Keratinocyte (primary cell): ENCODE measurements at places on chromosomes 5 and 9. TPM values are rescaled to one million over a fixed set of nuclear protein-coding genes. Genes with fewer than 3 reads are reported as not detected.

C9orf153 gene
- 0.05 to 0.09 TPM in 2 of 3 replicates, not detected in the other for polyA plus RNA-seq

EFNA5 gene
- polyA plus RNA-seq: 2.8 to 5.9 TPM (median 4.8 TPM) in 3 replicates

RHOBTB3 gene
- 4.7 to 7.3 TPM (median 6.5 TPM) in 3 replicates for polyA plus RNA-seq

CORO2A gene
- polyA plus RNA-seq: 30.9 to 45.2 TPM (median 31.7 TPM) in 3 replicates

- no peak for DNase-seq
Observed at GRCh38 chr5:125200866-125201373, 454.5 kb upstream of the ZNF608 start.

GRCh38 chr9:104286799-104287198, 192.7 kb downstream of the SMC2 start:
- peak; percentile 9 for DNase-seq

DNA sequence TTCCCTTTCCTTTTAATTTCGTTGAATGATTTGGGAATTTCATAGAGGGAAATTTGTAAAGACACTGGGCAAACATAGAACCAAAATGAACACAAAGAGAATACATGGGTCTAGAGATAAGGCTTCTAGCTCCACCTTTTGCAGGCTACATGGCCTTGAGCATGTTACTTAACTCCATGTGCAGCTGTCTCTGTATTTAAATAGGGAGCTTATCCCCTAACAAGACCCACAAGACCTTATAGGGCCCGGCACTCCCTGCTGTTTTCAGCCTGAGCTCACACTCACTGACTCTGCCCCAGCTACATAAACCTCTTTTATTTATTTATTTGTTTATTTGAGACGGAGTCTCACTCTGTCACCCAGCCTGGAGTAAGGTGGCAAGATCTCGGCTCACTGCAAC, 30.6 kb upstream of the TLE1 start:
- DNase-seq: no peak

- no peak for DNase-seq
Observed at GRCh38 chr5:88256872-88257271, 11.8 kb downstream of the TMEM161B start.

DNA sequence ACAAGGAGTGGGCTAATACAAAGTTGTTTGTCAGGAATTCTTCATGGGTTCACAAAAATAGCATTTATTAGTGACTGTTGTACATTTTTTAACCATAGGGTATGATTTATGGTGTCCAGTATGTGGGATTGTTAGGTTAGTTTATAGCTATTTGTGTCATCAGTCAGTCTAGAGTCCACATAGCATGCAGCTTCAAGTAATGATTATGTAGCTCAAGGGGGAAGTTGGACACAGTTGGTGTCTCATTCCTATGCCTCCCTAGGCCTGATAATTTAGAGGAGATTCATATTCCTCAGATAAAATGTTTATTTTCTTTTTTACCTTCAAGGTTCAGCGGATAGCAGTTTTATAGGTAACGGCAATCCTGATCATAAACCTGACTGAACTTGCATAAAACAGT, 153.8 kb downstream of the OXCT1 start:
- no peak for DNase-seq

GRCh38 chr9:108681851-108682590, 173.8 kb downstream of the ACTL7B start:
- DNase-seq: no peak

DNA sequence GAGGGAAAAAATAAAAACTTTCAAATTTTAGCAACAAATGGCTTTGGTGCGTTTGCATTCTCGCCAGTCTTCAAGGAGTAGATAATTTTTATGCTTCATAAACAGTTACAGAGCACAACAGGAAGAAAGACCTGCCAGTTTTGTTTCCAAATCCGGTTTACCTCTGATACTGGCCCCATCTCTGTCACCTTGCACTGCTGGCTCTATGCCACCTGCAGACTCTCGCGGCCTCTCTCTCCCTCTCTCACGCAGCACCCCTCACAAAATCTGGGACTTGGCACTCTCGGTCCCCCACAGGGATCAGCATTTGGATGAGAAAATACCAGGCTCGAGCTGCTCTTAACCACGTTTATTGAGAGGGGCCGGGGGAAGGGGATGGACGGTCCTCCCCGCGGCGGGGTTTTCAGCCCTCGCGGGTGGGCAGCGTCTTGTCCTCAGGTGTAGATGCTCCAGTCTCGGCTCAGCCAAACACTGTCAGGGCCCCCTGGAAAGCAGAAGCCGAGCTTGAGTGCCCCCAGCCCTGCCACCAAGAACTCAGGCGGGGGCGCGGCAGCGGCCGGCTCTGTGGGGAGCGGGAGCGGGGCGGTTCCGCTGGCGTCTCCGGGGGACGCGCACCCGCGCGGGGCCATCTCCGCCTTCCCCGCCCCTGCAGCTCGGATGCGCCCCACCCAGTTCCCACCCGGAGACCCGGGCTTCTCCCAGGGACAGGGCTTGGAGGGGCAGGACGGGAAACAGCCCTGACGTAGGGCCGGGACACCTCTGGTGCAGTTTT, 1.3 kb downstream of the SCGB3A1 start:
- DNase-seq: no peak

- DNase-seq: peak; percentile 85
Observed at GRCh38 chr5:142597546-142598337, 88.1 kb downstream of the FGF1 start.
